Mucosa of descending colon (tissue), 3 donors: ENCODE measurements at places on chromosomes 6 and 20. TPM values are rescaled to one million over a fixed set of nuclear protein-coding genes. Genes with fewer than 3 reads are reported as not detected.

The POM121L2 gene
- total RNA-seq: 0.14 TPM

The IPCEF1 gene
- 1.8 TPM for total RNA-seq

The PACRG gene
- total RNA-seq: 1.3 TPM

The GPR63 gene
- total RNA-seq: 1.3 TPM

- DNase-seq: no peak
These were observed 8.5 kb downstream of the JARID2 start for GRCh38 chr6:15254070-15254975.

DNA sequence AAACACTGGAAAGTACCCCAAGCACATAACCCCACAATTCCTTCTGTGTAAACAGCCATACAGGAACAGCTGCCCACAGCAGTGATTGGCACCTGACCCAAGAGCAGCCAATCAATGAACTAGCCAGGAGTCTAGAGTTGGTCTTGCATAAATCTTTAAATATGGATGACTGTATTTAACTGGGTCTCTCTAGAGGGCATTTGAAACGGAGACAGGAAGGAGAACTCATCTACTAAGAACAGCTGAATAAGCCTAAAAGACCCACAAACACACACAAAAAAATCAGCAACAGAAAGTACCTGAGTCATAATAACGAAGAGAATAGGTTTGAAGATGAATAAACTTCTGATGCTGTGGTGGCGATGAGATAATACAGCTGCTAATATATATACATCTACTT lies 49.0 kb upstream of the ASF1A start:
- no peak for DNase-seq

- no peak for DNase-seq
These were observed 165.2 kb downstream of the WDR27 start for GRCh38 chr6:169536446-169537170.

DNA sequence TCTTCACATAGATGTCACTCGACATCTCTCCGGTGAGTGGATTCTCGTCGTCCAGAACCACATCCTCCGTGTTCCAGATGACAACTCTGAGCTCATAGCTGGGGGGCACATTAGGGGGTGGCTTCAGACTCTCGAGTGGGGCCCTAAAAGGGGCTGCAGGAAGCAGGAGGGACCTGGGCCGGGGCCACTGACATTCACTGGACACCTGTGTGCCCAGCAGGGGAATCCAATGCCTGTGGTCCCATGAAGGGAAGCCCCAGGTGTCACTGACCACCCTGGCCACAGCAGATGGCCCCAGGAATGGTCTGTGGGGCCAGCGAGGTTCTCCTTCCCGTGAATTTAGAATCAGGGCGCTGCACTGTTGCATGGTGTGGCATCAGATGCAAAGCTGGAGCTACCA lies 18.7 kb downstream of the ERGIC3 start:
- DNase-seq: no peak

DNA sequence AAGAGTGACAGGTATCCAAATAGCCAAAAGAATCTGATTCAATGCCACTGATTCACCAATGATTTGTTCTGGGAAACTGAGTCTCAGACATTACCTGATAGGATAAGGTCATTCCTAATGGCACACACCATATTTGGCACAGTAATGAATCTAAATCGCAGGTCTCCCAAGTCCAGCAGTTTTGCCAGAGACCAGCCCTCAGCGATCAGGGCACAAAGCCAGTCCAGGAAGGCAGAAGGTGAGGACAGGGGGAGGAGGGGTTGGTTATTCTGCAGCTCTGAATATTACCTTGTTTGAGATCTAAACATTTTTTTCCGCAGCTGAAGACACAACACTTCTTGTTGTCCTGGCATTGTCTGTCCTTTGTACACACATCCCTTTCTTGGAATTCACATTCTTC lies 1.9 kb downstream of the EPPIN start:
- DNase-seq: no peak

- no peak for DNase-seq
These were observed 162.3 kb downstream of the UTRN start for GRCh38 chr6:144447472-144447871.

- DNase-seq: no peak
These were observed 280.3 kb upstream of the TCF21 start for GRCh38 chr6:133608620-133609019.

- DNase-seq: no peak
These were observed 807 bp upstream of the OTOR start for GRCh38 chr20:16747291-16747811.

DNA sequence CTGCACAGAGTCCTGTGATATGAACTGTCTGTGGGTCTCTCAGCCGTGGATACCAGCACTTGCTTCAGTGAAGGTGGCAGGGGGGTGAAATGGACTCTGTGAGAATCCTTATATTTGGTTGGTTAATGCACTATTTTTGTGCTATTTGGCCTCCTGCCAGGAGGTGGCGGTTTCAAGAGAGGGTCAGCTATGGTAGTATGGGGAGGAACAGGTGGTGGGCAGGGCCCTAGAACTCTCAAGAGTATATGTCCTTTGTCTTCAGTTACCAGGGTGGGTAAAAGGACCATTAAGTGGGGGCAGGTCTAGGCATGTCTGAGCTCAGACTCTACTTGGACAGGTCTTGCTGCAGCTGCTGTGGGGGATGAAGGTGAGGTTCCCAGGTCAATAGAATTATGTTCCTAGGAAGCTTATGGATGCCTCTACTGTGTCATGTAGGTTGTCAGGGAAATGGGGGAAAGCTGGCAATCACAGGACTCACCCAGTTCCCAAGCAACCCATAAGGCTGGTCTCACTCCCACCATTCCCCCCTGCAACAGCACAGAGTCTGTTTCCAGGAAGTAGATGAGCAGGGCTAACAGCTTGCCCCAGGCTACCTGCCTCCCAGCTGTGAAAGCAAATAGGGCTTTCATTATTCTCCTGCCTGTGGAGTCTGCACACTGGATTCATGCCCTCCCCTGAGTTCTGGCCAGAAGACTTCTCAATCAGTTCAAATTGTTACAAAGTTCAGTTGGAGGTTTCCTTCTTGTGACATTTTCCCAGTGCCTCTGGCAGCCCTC lies 56.8 kb upstream of the PHIP start:
- no peak for DNase-seq

GRCh38 chr20:13474467-13474866 lies 164.3 kb downstream of the TASP1 start:
- no peak for DNase-seq
